ENCODE measurements at places on chromosomes 2 and 18. TPM values are rescaled to one million over a fixed set of nuclear protein-coding genes. Genes with fewer than 3 reads are reported as not detected.

Gene ITGAV
- total RNA-seq: 71.9 TPM

Gene RAD51AP2
- total RNA-seq: not detected

Gene DLGAP1
- total RNA-seq: 105 TPM

Gene DCDC2C
- total RNA-seq: 0.14 TPM

Gene SLC4A5
- total RNA-seq: 4.7 TPM

Gene SDC1
- 1,059 TPM for total RNA-seq

Gene ALPI
- 1.0 TPM for total RNA-seq

GRCh38 chr2:110716959-110717645 lies 15.3 kb upstream of the ACOXL start:
- no peak for DNase-seq

- DNase-seq: no peak
These were observed 1237.8 kb downstream of the SUCLG1 start for GRCh38 chr2:83221258-83221657.

GRCh38 chr2:222408684-222409083 lies 15.7 kb upstream of the SGPP2 start:
- no peak for DNase-seq

- DNase-seq: no peak
These were observed 1544.2 kb upstream of the TMEFF2 start for GRCh38 chr2:193738892-193739291.

DNA sequence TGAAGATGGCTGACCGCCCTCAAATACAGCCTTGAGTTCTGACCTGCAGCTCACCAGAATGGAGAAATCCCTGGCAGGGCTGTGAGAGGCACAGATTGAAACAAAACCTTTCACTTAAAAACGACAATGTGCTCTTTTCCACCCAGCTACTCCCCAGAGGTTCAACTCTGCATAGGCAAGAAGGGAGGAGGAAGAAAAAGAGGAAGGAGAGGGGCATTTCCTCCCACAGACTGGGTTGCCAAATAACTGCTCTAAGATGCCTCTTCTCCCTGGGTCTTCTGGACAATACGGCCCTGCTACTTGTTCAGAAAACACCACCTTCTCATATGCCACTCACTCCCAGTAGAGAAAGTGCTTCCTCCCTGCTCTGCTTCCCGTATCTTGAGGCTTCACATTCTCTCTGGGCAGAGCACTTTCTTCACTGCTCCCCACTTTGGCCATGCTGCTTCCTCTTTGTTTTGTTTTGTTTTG lies 136.4 kb upstream of the SLC1A4 start:
- no peak for DNase-seq

DNA sequence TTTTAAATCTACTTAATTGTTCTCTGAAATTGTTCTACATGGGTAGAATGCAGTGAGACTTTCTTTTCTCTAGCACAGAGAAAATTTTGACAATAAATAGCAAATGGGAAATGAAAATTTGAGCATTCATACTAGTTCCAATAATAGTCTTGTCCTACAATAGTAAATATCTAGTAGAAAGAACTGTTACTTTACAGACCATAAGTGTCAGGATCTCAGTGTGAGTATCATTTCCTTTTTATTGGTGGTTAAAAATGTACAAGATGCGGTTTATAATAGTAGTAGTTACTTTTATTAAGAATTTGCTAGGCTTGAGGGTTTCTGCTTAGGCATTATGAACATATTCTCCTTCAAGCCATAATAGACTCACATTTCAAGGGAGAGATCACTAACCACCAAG lies 43.2 kb downstream of the KCNE4 start:
- DNase-seq: no peak

DNA sequence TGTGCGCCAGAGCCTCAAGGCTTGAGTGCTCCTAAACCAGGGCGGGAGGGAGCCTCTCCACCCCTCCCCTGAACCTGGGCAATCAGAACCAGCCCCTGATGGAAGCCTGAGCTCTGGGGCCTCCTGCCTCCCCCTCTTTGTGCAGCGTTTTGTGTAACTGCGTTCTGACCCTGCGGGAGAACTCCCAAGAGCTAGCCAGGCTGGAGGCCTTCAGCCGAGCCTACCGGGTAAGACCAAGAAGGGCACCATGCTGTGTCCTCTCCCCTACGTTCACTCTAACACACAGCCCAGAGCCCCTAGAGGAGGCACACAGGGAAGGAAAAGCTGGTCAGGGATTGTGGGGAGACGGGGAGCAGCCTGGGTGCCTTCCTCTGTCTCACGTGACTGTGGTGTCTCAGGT lies 108.0 kb downstream of the PLB1 start:
- DNase-seq: no peak

DNA sequence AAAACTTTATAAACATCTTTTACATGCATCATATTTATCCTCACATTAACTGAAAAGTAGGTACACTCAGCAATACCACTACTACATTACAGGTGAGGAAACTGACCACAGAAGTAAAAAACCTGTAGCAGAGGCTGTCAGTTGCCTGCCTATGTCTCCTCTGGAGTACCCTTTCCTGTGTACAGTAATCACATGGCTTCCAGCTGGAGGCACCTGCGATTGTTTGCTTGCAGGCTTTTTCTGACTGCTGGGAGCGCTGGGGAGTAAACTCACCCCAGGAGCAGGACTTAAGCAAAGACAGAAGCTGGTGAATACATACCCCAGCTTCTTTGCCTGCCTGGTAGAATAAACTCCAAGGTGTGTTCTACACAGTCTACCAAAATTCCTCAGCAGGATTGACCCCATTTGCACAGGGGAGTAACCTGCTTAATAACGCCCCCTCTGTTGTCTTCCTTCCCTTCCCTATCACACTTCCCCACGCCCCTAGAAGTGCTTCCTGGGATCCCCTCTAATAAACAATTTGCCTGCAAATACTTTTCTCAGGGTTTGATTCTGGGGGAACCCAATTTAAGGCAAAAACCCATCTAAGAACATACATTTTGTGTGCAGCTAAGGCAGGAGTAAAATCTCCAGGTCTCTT lies 138.9 kb downstream of the PTH2R start:
- DNase-seq: peak; percentile 38

- DNase-seq: no peak
These were observed 107.1 kb upstream of the TPO start for GRCh38 chr2:1306014-1306686.

- peak; percentile 65 for DNase-seq
These were observed 9.4 kb upstream of the SPATS2L start for GRCh38 chr2:200297100-200297499.

- no peak for DNase-seq
These were observed 317.3 kb upstream of the THUMPD2 start for GRCh38 chr2:40096360-40096759.

DNA sequence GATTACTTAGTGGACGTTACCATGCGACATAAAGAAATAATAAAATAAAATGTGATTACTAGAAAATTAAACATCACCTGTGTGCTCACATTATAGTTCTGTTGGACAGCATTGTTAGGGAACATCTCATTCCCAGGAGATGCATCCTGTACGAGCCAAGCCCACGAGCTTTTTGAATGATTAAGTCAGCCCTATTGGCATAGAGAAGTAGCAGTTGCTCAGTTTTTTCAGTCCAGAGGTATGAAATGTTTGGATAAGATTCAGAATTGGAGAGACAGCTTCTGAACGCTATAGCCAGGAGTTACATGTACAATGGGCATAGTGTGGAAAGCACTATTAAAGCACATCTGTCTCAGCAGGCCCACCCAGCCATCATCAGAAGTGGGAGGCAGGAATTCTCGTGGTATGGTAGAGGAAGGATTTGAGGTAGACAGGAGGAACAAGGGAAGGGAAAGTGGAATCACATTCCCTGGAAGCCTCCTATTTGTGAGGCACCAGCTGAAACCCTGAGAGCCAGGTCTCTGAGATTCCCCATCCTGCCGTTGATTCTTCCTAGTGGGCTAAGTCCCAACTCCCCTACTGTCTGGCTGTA lies 8.6 kb downstream of the SPATS2L start:
- DNase-seq: no peak

- DNase-seq: no peak
These were observed 61.1 kb downstream of the PDCL3 start for GRCh38 chr2:100623930-100624329.

- DNase-seq: peak; percentile 57
These were observed 6.8 kb downstream of the SCTR start for GRCh38 chr2:119517433-119517832.

- no peak for DNase-seq
These were observed 918.1 kb upstream of the LRATD1 start for GRCh38 chr2:13714466-13714865.

DNA sequence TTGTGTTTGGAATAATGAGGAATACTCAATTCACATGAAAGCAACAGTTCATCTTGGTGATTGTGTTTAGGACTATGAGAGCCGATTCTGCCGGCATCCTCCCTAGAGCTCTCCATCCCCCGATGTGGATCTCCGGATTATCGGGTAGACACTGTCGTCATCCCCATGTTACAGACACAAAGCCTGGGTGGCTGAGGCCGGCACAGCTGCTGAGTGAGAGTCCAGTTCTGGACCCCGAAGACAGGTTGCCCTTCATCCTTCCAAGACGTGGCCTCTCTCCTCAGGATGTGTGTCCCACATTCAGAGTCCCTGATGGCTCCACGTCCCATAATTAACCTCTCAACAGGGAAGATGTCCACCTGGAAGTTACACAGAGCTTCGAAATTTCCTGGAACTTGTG lies 129.3 kb downstream of the HDAC4 start:
- DNase-seq: no peak

GRCh38 chr2:16350211-16350610 lies 315.4 kb downstream of the CYRIA start:
- DNase-seq: no peak

DNA sequence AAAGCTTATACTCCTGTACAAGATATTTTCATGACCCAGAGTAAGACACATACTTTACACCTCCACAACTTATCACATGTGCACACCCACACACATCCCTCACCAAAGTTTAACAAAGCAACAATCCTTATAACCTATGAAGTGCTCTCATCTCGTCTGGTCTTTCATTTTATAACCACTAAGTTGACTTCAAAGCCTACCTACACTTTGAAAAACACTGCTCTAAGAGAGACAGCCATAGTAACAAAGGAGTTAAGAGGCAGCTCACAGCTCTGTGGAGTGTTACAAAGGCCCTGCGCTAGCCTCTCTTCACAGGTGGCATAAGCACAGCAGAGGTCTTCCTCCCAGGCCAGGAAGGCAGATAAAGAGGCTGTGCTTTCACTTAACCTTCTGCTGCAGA lies 69.7 kb upstream of the TMEM200C start:
- DNase-seq: no peak

DNA sequence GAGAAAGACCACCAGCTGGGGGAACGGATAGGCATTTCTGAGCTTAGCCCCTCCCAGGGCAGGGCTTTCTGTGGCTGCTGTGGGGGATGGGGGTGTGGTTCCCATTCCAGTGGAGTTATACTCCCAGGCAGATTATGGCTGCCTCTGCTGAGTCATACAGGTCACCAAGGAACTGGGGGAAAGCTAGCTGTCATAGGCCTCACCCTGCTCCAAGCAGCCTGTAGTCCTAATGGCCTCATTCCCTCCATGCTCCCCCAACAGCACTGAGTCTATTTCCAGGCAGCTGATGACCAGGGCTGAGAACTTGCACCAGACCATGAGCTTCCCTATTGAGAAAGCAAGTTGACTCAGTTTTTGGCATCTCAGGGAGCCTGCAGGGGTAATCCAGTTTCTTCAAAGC lies 87.1 kb downstream of the GPR39 start:
- no peak for DNase-seq

DNA sequence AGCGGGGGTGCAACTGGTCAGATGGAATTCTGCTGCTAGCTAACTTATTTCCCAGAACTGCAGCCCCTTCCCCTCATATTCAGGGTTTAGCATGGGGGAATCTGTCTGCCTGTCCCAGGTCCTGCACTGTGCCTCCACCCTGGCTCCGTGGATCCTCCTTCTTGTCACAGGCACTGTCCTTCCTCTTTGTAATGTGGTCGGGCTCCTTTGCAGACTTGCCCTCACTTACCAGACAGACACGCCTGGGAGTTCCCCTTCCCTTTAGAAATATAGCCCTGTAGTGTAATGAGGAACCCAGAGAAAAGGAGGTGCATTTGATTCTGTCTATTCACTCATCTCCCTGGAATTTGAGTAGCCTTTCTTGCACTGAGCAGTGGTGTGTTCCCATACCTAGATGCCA lies 108.7 kb downstream of the TRIM43 start:
- no peak for DNase-seq

DNA sequence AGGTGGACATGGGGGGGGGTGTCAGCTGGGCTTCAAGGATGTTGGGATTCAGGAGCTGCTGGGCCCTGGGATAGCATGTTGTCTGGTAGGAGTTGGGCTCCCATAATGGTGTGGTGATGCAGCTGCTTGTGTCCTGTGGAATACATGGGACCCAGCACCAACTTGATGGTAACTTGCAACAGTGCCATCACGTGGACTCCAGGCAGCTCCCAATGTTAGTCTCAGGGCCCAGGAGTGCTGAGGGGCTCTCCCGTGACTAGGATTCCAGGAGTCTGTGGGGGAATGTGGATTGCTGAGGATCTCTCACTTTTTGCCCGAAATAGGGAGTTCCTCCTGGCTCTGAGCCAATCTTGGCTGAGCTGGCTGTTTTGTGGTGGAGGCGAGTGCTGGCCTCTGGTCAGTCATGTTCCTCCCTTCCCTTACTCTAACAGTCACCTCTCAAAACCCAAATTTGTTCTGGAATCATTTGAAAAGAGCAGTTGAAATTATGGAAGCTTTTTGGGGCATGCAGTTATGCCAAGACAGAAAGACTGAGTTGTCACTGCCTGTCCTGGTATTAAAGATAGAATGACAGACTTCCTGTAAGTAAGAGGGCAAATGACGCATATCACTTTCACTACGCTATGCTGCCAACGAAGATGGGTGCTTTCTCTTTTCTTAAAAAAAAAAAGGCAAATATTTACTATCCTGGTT lies 607.1 kb downstream of the ADCYAP1 start:
- DNase-seq: no peak

GRCh38 chr18:74682141-74682990 lies 84.7 kb downstream of the ZNF407 start:
- DNase-seq: no peak

GRCh38 chr2:173151671-173152401 lies 76.2 kb downstream of the MAP3K20 start:
- no peak for DNase-seq

DNA sequence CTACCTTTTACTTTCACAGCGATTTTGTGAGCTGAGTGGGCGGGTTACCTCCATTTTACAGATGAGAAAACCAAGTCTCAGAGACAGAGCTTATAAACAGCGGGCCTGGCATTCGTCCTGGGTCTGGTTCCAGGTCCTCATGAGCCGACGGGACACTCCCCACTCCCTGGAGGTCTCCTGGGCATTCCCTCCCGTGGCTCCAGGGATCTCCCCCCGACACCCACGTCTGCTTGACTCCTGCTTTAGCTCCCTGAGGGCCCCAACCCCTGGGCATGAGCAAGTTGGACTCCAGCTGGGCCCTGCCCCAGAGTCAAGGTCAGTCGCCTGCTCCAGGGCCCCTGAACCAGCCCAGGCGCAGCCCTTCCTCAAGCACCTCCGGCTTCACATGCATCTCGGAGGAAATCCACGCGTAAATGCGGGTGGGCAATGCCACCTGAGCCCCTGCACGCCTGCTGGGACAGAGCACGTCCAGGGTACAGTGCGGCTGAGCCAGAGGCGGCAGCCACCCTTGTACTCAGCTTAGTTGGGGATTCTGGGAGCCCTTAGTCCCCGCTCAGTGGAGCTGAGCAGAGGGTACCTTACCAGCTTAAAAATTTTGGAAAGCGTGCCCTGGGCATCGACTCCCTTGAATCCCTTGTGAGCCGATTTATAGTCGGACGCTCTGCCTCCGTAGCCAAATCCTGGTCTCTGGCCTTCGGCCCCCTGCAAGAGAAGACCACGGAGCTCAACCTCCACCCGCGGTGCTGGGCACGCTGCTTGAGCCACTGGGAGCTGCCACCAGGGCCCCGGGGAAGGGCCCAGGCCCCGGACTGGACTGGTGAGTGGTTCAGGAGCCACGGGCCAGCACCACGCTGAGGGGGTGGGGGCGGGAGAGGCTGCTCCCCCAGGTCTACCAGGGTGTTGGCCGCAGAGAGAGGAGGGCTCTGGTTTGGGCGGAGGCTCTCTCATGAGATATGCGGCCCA lies 148.1 kb downstream of the MBP start:
- DNase-seq: no peak

Data from mucosa of gallbladder (tissue), 1 donor.